ENCODE measurements at places on chromosomes 4 and X.

GRCh38 chrX:16138108-16138427 lies 14.7 kb downstream of the GRPR start:
- DNase-seq, result no peak

GRCh38 chr4:25223802-25224375 lies 9.9 kb upstream of the PI4K2B start:
- DNase-seq, result no peak

GRCh38 chr4:1554876-1555265 lies 129.2 kb downstream of the FAM53A start:
- no peak for DNase-seq

- no peak for DNase-seq
These were observed at the start of gene SMARCA1 for GRCh38 chrX:129523079-129523911. Gene SMARCA1, minus strand, starts transcription at chrX:129523490. Its CDS starts 120 bp downstream, at chrX:129523370.

GRCh38 chrX:53065104-53065503 lies 16.5 kb downstream of the GPR173 start:
- DNase-seq, result no peak

DNA sequence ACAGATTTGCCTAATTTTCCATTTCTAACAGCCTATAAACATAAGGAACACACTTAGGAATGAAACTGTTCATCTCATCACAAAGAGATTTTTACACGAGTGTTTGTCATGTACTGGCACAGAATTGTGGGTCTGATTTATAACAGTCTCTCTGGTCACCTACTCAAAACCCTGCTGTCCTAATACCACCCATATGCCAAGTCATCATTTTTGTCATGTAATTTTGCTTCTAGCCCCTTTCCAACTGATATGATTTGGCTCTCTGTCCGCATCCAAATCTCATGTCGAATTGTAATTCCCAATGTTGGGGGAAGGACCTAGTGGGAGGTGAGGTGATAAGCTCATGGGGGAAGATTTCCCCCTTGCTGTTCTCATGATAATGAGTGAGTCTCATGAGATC lies 284.1 kb upstream of the SLITRK2 start:
- no peak for DNase-seq

GRCh38 chrX:73850124-73851013 lies 287.4 kb downstream of the CHIC1 start:
- DNase-seq, result peak; percentile 15

GRCh38 chrX:9127986-9128385 lies 94.1 kb upstream of the FAM9B start:
- no peak for DNase-seq

- DNase-seq, result no peak
These were observed 366.5 kb downstream of the CXXC4 start for GRCh38 chr4:104128031-104128849.

DNA sequence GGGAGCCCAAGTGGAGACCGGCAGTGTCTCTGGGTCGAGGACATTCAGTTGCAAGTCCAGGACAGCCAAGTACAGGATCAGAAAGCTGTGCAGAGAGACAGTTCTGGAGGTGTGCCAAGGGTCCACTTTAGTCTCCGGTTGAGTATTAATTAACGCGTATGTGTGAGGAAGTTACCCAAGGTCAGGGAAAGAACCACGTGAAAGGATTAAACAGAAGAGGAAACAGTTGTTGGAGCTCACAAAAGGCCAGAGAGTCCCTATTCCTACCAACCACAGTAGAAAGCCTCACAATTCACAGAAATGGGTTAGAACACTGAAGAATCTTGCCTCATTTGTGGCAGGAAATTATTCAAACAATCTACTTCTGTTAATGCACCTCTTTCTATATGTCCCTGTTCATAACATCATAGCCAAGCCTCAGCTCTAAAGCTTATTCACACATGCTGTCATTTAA lies 17.9 kb upstream of the NSUN7 start:
- DNase-seq, result no peak

DNA sequence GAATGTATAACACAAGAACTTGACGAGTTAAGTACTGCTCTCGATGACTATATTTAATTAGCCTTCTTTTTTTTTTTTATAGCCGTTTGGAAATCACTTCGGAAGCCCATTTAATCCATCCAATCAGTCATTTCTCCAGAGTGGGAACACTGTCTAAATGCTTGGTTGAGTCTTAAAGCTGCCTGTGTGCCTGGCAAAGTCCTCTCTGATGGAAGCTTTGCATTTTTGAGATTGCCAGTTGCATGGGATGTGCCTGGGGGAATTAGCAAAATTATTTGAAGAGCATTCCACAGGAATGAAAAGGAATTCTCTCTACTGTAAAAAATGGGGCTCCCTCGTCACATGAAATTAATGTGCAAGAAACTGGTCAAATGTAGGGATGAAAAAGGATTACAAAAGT lies 398.8 kb upstream of the RPS6KA3 start:
- DNase-seq, result no peak

DNA sequence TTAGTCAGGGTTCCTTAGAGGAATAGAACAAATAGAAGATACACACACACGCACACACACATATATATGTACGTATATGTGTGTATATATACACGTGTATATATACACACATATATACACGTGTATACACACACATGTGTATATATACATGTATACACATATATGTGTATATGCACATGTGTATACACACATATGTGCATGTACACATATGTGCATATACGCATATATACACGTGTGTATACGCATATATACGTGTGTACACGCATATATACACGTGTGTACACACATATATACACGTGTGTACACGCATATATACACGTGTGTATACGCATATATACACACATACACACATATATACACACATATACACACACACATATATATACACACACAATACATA lies 41.5 kb downstream of the ASMT start:
- no peak for DNase-seq

GRCh38 chr4:101418055-101418454 lies 70.7 kb upstream of the PPP3CA start:
- no peak for DNase-seq

GRCh38 chrX:101485212-101485949 lies at the start of gene ARMCX4:
Gene ARMCX4, plus strand, starts transcription at chrX:101485456. Its CDS starts 3,134 bp downstream, at chrX:101488590.
- DNase-seq, result peak; percentile 52

DNA sequence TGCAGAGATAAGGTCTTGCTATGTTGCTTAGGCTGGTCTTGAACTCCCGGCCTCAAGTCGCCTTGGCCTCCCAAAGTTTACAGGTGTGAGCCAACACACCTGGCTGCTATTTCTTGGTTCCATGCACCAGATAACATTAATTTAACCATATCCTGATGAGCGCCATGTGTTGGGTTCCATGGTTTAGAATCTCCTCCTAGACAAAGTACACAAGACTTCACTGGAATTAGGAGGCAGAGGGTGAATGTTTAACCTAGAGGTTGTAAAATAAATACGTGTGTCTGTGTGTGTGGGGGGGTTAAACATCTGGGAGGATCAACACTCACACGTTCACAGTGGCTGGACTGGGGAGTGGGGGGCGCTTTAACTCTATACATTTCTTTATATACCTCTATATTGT lies 32.4 kb upstream of the SORCS2 start:
- DNase-seq, result no peak

Measured in iPS DF 19.7 (cell line).